Astrocyte (in vitro differentiated cells and primary cell): ENCODE measurements at places on chromosomes 1 and 21. TPM values are rescaled to one million over a fixed set of nuclear protein-coding genes. Genes with fewer than 3 reads are reported as not detected.

DNA sequence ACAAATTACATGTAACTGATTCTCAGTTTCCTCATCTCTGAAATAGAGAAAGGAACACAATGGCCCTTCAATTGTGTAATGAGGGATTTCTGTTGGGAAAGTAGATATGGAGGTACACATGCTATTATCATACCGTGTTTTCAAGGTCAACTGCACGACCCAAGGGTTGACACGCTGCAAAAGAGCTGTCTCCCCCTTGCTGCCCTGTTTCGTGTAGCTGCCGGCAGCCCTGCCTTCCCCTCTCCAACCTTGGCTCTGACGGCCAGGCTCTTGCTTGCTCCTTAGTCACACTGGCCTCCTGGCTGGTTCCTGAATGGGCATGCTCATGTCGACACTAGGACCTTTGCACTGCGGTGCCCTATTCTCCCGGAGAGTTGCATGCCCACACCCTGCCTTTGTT lies 134.4 kb downstream of the GALNT2 start:
- no peak for DNase-seq
- no peak overlapping the region for H3K27ac ChIP-seq
- H3K4me1 ChIP-seq = peaks cover 8% of the 10 kb centered on the region
- H3K27me3 ChIP-seq = no peaks in the 10 kb centered on the region
- no peak overlapping the region for H3K4me3 ChIP-seq

DNA sequence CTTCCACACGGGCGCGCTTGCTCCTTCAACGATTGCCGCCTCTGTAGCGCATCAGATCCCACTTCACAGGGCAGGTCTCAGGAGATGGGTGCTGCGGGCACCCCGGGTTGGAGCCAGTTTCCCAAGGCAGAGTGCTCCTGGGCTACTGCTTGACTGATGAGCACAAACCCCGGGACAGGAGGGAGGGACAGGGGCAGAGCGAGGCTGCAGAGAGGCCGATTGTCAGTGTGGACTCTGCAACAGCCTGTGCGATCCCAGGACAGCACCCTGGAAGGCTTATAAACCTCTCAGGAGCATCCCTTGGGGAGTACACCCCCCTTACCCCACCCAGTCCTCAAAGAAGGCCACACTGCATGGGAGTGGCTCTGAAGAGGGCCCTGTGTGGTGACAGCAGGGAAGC lies 28.0 kb upstream of the BACE2 start:
- no peak for DNase-seq
- peaks cover under 1% of the 10 kb centered on the region for H3K27me3 ChIP-seq
- no peaks in the 10 kb centered on the region for H3K36me3 ChIP-seq
- H3K4me3 ChIP-seq = no peak overlapping the region
- no peak overlapping the region for H3K27ac ChIP-seq
- peaks cover 22% of the 10 kb centered on the region for H3K4me1 ChIP-seq

DNA sequence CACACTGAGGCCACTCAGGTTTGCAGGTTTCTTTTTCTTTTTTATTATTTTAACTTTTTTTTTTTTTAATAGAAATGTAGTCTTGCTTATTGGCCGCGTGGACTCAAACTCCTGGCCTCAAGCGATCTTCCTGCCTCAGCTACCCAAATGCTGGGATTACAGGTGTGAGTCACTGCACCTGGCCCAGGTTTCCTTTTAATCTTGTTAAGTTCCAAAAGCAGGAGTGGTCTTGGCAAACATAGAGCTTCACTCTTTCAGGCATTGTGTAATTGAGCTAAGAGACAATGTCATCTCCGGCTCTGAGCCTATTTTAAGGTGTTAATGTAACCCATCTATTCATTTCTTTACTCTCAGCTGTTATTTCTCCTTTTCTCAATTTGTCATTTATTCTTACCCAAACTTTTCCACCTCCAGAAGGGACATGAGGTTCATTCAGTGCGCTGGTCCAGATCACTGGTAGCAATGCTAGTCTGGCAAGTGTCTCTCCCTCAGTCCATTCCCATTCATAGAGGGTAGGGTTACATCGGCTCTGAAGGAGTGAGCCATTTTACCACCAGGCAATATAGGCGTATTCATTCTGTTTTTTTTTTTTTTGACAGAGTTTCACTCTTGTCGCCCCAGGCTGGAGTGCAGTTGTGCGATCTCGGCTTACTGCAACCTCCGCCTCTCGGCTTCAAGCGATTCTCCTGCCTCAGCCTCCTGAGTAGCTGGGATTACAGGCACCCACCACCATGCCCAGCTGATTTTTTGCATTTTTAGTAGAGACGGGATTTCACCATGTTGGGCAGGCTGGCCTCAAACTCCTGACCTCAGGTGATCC lies 11.3 kb upstream of the MFSD2A start:
- H3K4me1 ChIP-seq = no peaks in the 10 kb centered on the region
- no peak overlapping the region for H3K27ac ChIP-seq
- no peaks in the 10 kb centered on the region for H3K36me3 ChIP-seq
- DNase-seq = no peak
- peaks cover 24% of the 10 kb centered on the region for H3K27me3 ChIP-seq
- no peak overlapping the region for H3K4me3 ChIP-seq

DNA sequence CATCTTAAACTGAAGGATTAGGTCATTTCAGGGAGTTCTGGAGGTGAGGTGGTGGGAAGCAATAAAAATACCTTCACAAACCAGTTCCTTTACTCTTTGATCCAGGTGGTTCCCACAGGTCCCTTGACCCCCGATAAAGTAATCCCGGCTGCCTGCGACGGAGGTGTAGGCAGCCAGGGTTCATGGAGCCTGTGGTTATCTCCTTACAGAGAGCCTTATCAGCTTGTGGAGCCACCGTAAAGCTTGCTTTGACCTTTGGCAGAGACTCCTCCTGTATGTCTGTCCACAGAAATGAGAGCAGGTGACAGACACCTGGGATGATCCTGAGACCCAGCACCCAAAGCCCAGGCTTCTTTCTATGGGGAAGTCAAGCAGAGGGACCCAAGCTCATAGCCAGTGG lies 243.4 kb downstream of the KIF26B start:
- DNase-seq = no peak
- no peaks in the 10 kb centered on the region for H3K36me3 ChIP-seq
- no peak overlapping the region for H3K4me3 ChIP-seq
- H3K4me1 ChIP-seq = no peaks in the 10 kb centered on the region
- H3K27me3 ChIP-seq = no peaks in the 10 kb centered on the region

- H3K4me1 ChIP-seq = no peaks in the 10 kb centered on the region
- H3K27me3 ChIP-seq = no peaks in the 10 kb centered on the region
- no peak for DNase-seq
- H3K27ac ChIP-seq = no peak overlapping the region
- H3K36me3 ChIP-seq = no peaks in the 10 kb centered on the region
Observed at GRCh38 chr1:47786316-47786715, 210.9 kb downstream of the TRABD2B start.

DNA sequence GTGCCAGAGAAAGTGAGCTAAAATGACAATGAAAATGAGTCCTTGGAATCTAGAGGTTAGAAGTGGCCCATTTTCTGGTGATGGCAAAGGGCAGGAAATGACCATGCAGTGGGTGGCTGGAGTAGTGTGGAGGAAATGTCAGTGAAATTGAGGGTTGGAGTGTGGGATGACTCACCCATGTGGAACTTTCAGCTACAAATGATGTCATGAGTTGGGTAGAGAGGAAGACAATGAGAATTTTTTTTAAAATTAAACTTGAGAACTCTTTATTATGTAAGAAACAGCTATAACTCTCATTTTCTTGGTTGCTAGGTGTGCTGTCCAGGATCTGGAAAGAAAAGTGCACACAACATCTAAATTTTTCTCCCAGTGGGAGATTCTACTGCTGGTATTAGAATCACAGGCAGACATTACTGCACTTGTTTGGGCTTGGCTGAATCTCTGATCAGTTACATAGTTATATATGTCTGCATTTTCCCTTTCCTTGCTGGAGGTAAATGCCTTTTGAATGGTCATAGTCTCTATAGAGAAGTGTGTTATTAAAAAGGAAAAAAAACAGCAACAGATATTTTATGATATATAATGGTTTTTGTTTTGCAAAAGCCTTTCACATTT lies 56.8 kb upstream of the GNG12 start:
- peak overlapping the region; percentile 90 for H3K27ac ChIP-seq
- H3K36me3 ChIP-seq = no peaks in the 10 kb centered on the region
- H3K4me1 ChIP-seq = peaks cover 42% of the 10 kb centered on the region
- H3K27me3 ChIP-seq = no peaks in the 10 kb centered on the region
- peak; percentile 95 for DNase-seq

DNA sequence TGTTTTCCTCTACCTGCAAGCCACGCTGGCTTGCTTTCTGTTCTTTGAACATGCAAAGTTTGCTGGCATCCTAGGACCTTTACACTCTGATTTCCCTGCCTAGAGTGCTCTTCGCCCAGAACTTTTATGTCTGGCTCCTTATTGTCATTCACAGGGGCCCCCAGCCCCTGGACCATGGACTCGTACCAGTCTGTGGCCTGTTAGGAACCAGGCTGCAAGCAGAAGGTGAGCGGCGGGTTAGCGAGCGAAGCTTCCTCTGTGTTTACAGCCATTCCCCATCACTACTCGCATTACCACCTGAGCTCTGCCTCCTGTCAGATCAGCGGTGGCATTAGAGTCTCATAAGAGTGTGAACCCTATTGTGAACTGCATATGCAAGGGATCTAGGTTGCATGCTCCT lies 73.0 kb downstream of the ATG4C start:
- H3K27ac ChIP-seq = no peak overlapping the region
- no peaks in the 10 kb centered on the region for H3K4me1 ChIP-seq
- H3K27me3 ChIP-seq = no peaks in the 10 kb centered on the region
- no peaks in the 10 kb centered on the region for H3K36me3 ChIP-seq
- DNase-seq = no peak

DNA sequence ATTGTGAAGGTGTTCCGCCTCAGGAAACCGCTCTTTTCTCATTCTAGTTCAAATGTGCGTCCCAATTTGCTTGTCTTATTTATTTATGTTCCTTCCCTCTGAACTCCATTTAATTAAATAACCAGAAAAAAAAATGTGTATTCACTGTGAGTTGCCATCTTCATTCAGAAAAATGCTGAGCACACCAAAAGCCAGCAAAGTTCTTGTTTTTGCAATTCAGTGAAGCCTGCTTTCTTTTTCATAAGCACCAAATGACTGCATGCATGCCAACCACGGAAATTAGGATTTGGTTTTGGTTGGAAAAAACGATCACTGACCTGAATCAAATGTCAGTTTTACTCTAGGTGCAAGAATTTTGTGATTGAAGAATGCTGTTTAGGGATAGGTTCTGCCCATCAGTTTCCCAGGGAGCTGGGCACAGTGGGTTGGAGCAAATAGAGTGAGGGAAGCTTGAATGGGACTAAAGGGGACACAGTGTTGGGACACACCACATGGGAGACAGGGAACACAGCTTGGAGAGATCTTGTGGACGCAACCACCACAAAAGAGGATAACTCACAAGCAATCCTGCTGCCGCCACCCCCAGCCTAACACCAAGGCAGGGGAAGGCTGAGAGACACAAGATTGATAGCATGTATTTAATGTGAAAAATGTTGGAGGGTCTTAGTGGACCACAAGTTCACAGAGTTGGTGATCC lies 183.4 kb upstream of the GALNT2 start:
- no peak overlapping the region for H3K27ac ChIP-seq
- peaks cover 8% of the 10 kb centered on the region for H3K27me3 ChIP-seq
- H3K4me1 ChIP-seq = peaks cover 4% of the 10 kb centered on the region
- H3K36me3 ChIP-seq = no peaks in the 10 kb centered on the region
- no peak overlapping the region for H3K4me3 ChIP-seq
- no peak for DNase-seq

DNA sequence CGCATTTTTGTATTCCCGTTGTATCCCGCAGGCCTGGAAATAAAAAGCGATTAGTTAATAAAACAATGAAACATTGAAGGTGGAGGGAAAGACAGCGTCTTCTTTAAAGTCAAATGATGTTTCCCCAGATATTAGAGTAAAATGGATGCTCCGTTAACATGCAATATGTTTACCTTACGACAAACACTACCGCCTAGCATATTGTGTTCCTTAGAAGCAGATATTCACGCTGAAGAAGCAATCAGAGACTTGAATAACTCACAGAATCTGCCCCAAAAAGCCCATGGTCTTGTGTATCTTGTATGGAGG lies 583 bp upstream of the B4GALT3 start:
- H3K4me3 ChIP-seq = peak overlapping the region; percentile 91
- peaks cover 8% of the 10 kb centered on the region for H3K36me3 ChIP-seq
- H3K4me1 ChIP-seq = peaks cover 24% of the 10 kb centered on the region
- H3K27ac ChIP-seq = peak overlapping the region; percentile 91

DNA sequence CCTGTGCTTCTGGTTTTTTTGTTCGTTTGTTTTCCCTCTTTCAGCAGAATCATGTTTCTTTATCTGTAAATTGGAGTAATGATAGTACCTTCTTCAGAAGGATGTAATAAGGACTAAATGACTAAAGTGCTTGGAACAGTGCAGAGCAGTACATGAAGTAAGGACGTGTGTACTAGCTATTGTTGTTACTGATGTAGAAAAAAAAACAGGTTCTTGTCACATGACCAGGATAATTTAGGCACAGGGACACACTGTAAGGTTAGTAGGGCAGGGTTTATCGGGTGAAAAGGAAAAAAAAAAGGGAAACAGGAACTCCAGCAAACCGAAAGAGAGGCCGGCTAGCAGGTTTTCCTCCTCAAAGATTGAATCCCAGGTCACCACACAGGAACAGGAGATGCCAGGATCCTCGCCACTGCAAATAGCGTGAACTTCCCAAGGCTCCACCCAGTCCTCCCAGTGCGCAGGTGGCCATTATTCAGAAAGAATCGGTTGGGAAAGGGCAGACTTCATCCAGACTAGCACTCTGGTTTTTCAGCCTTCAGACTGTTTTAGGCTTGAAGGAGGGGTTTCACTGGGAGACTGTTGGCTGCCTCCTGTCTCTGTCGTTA lies 63.8 kb upstream of the PRRC2C start:
- H3K36me3 ChIP-seq = no peaks in the 10 kb centered on the region
- H3K27me3 ChIP-seq = no peaks in the 10 kb centered on the region
- no peak for DNase-seq

GRCh38 chr1:57302812-57303596 lies 120.9 kb downstream of the DAB1 start:
- H3K36me3 ChIP-seq = no peaks in the 10 kb centered on the region
- no peak overlapping the region for H3K27ac ChIP-seq
- no peaks in the 10 kb centered on the region for H3K27me3 ChIP-seq
- H3K4me3 ChIP-seq = no peak overlapping the region
- H3K4me1 ChIP-seq = no peaks in the 10 kb centered on the region

Gene FMO3
- total RNA-seq = not detected in 2 replicates

Gene CELA3A
- not detected in 2 replicates for total RNA-seq

Gene AGPAT3
- total RNA-seq = 34.7 and 35.6 TPM in 2 replicates

Gene DISC1
- 8.3 and 9.1 TPM in 2 replicates for total RNA-seq

Gene RAB7B
- total RNA-seq = 6.6 and 8.1 TPM in 2 replicates

Gene REN
- total RNA-seq = not detected in 2 replicates

Gene IVNS1ABP
- total RNA-seq = 94.0 and 107 TPM in 2 replicates
